Calu3 (cell line): ENCODE measurements at places on chromosomes 6 and 20.

GRCh38 chr6:37308069-37308815 lies 45.5 kb upstream of the RNF8 start:
- DNase-seq = no peak

GRCh38 chr6:17476511-17476910 lies 83.1 kb downstream of the CAP2 start:
- no peak for DNase-seq

DNA sequence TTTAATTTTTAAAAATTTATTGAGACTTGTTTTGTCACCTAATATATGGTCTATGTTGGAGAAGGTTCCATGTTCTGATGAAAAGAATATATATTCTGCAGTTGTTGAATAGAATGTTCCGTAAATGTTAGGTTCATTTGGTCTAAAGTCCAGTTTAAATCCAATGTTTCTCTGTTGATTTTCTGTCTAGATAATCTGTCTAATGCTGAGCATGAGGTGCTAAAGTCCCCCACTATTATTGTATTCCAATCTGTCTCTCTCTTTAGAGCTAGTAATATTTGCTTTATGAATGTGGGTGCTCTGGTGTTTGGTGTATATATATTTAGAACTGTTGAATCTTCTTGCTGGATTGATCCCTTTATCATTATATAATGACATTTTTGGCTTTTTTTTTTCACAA lies 15.5 kb downstream of the TRIM15 start:
- no peak for DNase-seq

GRCh38 chr20:45612314-45612713 lies 17.2 kb upstream of the WFDC10A start:
- no peak for DNase-seq

GRCh38 chr6:137723273-137724017 lies 143.6 kb upstream of the TNFAIP3 start:
- DNase-seq = no peak

GRCh38 chr20:1255675-1256074 lies 10.4 kb upstream of the SNPH start:
- DNase-seq = no peak

DNA sequence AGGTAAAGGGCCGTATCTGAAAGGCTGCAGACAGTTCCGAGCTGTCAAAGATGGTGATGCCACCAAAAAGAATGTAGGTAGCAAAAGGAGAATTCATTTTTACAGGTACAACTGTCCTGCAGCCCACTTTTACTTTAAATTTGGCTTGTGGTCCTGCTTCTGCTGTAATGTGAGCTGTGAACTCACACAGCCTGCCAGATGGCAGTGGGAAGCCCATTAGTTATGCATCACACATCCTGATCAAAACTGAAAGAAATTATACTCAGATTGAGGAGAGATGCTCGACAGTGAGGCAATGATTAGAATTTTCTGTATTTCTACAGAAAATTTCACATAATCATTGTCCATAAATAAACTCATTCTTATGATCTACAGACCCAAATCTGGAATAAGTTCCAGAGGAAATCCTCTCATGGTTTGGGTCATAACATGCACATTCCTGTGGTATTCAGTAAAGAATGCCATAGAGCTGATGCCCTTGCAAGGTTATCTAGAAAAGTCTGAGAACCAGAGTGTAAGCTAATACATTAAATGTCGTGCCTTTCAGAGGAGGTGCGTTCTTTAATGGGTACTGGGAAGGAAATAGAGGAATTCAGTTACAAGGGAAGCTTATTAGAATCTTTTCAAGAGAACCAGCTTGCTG lies 23.9 kb upstream of the E2F3 start:
- no peak for DNase-seq

- no peak for DNase-seq
Measured at GRCh38 chr6:143912671-143913070, 48.4 kb downstream of the ZC2HC1B start.

GRCh38 chr6:149246691-149247384 lies 70.7 kb upstream of the TAB2 start:
- no peak for DNase-seq

GRCh38 chr6:111661541-111662061 lies 55.9 kb upstream of the TRAF3IP2 start:
- no peak for DNase-seq

- no peak for DNase-seq
Measured at GRCh38 chr6:166907373-166907841, 48.9 kb downstream of the RNASET2 start.

GRCh38 chr6:136693090-136693489 lies 99.2 kb downstream of the MAP3K5 start:
- no peak for DNase-seq

- no peak for DNase-seq
Measured at GRCh38 chr6:10210052-10210451, 204.8 kb downstream of the TFAP2A start.

DNA sequence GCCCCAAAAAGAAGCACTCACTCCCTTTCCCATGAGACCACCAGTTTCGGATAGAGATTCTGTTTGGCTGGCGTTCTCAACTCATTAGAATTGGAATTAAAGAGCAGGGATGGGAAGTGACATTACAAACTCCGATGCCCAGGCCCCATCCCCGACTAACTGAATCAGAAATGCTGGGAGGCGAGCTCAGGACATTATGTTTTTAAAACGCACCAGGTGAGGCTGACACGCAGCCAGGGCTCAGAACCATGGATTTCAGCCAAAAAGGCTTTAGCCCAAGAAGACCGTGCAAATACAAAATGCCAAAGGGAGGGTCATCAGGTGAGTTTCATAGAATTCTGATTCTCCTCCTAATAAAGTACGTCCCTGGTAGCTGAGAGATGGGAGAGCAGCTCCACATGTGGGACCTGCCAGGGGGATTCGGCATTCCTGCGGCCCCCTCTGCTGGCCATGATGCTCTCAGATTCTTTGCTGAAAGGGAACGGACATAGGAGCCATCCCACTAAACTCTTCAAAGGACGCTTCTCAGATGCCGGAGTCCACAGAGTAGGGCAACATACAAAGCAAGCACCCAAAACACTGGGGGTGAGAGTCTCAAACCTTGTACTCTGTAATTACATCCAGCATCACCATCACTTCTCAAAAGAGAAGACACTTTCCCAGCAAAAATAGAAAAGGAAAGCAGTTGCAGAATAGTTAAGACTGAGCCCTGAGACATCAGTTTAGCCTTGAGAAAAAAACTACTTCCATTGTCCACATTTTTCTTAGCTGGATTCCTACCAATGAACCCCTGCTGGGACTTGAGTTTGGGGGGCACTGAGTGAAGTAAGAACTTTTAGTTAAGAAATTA lies 205.2 kb downstream of the BMP7 start:
- peak; percentile 39 for DNase-seq

DNA sequence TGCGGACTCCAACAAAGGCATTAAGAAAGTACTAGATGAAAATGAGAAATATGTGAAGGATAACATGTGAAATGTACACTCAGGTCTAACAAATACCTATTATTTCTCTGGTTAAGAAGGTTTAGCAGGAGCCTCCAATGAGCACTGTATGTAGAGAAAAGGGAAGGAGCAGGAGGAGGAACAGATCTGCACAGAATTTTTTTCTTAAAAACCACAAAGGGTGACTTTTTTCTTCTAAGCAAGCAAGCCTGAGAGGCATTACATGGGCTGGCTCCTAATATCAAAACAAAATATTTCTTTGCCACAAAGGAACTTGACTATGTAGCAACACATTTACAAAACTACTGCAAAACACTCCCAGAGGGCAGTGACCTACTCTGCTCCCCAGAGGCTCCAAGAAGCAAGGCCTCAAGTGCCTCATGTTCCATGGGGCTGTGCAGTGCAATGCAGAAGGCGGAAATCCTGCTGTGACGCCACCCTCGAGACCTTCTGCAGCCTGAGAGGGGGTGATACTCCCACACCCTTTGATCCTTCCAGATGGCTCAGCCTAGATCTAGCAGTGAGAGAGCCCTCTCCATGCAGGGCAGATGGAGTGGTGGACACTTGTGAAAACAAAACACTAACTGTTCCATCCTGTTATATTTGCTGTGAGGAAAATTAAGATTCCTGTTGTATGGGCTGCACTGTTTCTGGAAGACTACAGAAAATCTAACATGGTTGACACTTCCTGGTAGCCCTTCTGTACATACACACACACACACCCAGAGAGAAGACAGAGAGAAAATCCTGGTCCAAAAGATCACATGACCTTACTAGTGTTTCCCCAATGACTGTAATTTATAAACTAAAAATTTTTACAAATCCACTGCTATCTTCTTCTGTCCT lies 36.0 kb upstream of the SMIM29 start:
- no peak for DNase-seq

DNA sequence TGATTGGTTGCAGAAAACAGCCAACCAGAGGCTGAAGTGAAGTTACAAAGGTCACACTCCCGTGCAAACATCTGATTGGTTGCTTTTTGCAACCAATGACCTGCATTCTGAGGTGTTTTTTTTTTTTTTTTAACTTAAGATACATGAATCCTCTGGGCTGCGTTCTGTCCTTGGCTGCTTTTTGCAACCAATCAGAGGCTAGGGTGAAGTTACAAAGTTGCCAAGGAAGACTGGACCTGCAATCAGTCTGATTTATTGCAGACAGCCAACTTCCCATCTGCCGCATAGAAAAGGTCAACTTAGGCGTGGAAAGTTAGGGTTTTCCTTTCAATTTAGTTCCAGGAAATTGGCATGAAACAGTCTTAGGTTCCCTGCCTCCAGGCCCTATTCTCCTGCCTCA lies 292.9 kb downstream of the PLCB1 start:
- no peak for DNase-seq

- DNase-seq = peak; percentile 83
Measured at GRCh38 chr20:44651684-44652423, at the start of gene ADA. Gene ADA (minus strand): TSS chr20:44651699. CDS start chr20:44651607, 92 bp downstream.

- no peak for DNase-seq
Measured at GRCh38 chr20:53128004-53128403, 155.8 kb downstream of the TSHZ2 start.

DNA sequence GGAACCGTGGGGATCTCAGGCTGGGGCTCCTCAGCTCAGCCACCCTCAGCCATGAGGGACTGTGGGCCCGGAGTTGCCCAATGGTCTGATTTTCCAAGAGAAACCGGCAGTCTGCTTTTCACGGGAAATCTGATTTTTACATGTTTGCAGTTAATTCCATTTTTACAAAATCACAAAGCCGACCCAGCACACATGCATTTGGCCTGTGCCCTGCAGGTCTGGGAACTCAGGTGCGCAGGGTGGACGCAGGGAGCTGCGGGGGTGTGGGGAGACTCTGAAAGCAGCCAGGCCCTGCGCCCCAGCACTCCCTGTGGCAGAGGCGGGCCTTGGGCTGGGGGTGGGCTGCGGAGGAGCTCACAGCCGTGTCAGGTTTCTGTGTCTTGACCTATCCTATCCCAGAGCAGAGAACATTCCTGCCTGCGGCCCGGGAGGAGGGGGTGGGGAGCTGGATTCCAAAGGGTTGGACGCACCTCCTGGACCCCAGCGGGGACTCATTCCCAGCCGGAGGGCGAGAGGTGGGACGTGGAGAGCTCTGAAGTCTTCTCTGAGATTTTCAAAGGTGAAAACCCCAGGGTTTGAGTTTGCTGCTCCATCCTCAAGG lies 60.6 kb downstream of the ADNP start:
- no peak for DNase-seq

DNA sequence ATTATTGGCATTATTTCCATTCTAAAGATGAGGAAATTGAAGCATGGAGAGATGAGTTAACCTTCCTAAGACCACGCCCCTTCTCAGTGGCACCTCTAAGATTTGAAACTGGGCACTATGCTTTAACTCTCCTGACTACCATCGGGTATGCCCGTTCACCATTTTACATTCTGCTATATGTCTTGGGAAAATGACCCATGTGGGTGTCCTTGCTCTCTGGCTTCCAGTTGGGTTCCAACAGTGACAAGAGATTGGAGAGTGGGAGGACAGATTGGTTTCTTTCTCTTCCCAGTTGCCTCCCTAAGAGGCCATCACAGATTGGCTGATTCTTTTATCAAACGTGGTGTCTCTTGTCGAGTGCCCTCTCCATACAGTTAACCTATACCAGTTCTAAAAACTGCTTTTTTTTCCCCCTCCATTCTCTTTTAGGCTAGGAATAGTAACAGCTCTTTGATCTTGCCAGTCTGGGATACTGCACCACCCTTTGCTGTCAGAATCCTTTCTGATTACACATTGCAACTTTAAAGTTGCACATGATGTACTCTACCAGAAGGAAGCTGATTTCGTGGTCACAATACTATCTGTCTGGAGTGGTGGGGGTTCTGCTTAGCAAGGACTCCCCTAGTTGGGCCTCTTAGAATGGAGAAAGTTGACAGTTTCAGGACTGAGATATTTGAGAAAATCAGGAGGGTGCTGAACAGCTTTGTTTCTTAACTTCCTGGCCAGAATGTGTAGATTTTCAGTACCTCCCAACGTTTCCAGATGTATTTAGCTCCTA lies 88.0 kb upstream of the ELOVL5 start:
- no peak for DNase-seq

DNA sequence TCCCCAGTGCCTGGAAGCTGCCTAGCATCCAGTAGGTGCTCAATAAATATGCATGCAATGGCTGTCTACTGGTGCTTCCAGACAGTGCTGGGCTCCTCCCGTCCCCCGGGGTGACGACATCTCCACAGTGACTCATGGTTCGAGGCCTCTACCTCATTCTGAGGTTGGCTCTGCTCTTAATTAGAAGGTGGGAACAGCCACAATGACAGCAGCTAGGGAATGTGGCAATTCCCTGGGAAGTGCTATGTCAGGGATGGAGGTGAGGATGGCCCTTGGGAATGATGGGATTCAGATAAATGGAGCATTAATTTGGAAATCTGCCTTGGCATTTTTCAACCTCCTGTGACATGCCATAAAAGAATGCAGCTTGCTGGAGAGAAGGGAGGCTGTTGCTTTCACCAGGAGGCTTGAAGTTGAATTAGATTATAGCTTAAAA lies 43.5 kb upstream of the NFATC2 start:
- no peak for DNase-seq

- DNase-seq = no peak
Measured at GRCh38 chr6:132391391-132392269, 9.6 kb downstream of the MOXD1 start.

DNA sequence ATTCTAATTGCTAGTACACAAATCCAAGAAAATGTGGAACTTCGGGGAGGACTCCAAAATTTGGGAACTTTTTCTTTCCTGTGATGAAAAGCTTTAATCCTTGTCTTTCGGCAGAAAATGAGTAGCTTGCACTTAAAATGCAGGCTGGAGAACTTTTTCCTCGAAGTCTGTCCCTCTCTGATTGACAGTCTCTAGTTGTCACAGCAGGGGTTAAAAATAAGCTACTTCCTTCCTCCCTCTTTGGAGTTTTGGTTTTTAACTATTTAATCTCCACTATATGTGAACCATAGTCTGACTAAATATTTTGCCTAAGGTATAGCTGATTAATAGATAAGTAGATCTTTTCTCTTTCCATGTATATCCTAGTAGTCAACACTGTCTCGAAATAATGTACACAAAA lies 66.8 kb upstream of the MBOAT1 start:
- DNase-seq = no peak

GRCh38 chr6:131581523-131581922 lies 8.5 kb downstream of the ARG1 start:
- no peak for DNase-seq

- peak; percentile 28 for DNase-seq
Measured at GRCh38 chr6:116536216-116536621, 9.3 kb downstream of the TRAPPC3L start.

DNA sequence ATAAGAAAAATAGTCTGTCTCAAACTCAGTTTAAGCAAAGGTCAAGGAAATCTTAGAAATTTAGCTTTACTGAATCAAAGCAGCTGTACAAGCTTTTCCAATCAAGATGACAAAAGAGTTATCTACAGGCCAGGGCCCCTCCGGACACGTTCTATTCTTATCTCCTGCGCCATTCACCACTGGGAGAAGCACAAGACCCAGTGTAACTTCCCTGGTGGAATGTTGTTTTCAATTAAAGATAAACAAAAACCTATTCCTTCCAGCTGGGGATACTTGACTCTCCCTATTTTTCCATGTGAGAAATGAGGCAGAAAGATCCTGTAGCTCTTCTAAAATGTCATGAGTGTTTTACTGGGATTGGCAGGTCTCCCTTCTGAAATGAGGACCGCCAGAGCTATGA lies 123.3 kb downstream of the TBX18 start:
- no peak for DNase-seq
